Caudate nucleus (tissue), 63 donors: ENCODE measurements at places on chromosomes 4 and X.

DNA sequence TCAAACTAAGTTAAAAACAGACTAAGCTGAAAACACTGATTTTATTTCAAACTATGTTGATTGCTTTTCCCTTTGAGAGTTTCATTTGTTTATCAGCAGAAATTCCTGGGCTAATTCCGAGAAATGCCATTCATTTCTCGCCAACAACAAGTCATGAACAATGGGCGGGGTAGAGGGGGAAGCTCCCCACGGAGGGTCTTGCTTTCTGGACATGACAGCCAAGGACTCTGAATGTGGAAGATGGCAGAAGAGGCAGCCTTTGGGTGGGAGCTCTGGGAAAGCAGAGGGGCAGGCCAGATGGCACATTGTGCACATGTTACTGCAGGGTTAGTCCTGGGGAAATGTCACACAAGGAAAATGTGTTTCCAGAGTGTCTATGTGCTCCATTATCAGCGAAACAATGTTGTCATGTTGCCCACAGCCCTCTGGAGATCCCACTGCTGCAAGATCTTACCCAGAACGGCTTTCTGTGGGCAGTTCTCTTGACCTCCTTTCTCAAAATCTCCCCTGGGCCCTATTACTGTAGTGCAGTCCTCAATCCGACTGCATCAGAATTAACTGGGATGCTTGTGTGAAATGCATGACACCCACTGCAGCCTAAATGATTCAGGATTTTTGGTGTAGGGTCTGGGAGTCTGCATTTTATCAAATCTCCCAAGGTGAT is 45.0 kb downstream of the CHRDL1 start:
- no peak for DNase-seq

- no peak for DNase-seq
Observed at GRCh38 chr4:152956650-152957436, 20.7 kb downstream of the FHDC1 start.

- no peak for DNase-seq
Observed at GRCh38 chrX:55290963-55291362, 26.2 kb upstream of the PAGE3 start.

DNA sequence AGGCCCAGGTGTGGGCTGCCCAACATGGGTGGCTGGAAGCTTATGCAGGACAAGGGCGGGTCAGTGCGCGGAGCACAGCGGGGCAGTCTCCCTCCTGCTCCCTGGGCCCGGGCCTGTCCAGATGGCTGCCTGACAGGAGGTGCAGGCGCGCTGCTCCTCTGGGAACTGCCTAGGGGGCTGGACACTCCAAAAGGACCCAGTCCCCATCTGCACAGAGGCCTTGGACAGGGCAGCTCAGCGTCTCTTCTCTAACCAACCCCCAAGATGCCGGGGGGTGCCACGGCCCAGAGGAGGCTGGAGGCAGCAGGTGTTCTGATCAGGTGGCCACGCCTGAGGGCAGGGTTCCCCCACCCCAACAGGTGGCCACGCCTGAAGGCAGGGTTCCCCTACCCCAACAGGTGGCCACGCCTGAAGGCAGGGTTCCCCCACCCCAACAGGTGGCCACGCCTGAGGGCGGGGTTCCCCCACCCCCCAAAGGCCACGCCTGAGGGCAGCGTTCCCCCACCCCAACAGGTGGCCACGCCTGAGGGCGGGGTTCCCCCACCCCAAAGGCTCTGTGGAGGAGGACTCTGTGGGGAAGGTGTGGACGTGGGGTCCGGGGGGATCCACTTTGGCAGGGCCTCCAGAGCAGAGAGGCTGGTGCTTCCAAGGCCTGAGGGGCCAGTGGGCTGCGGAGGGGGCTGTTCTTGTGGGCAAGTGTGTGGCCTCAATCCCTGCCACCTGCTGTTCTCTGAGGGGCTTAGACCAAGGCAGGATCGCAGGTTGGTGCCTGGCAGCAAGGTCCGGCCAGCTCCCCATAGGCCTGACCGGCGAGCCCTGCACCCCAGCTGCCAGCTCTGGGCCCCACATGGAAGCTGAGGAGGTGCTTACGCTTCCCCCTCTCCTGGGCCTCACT is 36.1 kb downstream of the CPLX1 start:
- no peak for DNase-seq

DNA sequence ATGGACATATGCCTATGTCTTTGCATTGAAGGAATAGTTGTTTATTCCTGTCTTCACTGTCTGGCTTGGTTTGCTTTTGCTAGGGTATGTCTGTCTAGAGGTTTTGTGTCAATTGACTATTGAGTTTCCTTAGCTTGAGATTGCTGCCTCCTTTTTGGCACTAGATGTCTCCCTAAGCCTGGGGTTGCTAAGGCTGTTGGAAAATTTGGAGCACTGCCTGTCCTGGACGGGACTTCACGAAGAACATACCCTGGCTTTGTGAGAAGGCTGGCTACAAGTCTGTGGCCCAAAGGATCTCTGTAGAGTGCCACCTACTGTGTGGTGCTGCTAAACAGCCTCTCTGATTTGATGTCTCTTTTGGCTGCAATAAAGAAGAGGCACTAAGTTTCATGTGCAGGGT is 183.8 kb upstream of the NUDT10 start:
- no peak for DNase-seq

DNA sequence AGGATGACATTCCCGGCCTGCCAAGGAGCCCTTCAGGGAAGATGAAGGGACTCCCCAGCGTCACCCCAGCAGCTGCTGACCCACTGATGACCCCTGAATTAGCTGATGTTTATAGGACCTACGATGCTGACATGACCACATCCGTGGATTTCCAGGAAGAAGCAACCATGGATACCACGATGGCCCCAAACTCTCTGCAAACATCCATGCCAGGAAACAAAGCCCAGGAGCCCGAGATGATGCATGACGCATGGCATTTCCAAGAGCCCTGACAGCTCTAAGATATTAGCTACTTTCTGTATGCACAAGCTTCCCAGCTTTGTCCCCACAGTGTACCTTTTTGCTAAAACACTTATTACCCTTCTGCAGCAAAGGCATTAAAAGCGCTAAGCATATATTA is 14.4 kb downstream of the AMBN start:
- DNase-seq: no peak

DNA sequence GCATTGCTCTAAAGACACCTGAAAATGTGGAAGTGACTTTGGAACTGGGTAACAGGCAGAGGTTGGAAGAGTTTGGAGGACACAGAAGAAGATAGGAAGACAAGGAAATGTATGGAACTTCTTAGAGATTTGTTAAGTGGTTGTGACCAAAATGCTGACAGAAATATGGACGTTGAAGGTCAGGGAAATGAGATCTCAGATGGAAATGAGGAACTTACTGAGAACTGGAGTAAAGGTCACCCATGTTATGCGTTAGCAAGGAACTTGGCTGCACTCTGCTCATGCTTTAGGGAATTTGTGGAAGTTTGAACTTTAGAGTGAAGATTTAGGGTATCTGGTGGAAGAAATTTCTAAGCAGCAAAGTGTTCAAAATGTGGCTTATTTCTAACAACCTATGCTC is 99.4 kb downstream of the FAM13A start:
- no peak for DNase-seq

- DNase-seq: no peak
Observed at GRCh38 chrX:18394477-18394876, 30.9 kb upstream of the CDKL5 start.
